ENCODE measurements at places on chromosomes 11 and 22.

GRCh38 chr11:10072841-10073240 lies 221.2 kb downstream of the SBF2 start:
- DNase-seq = no peak

GRCh38 chr11:1165256-1166041 lies 7.7 kb downstream of the MUC5AC start:
- DNase-seq = no peak

- DNase-seq = no peak
Measured at GRCh38 chr11:104556606-104557301, 341.5 kb downstream of the CASP12 start.

- no peak for DNase-seq
Measured at GRCh38 chr22:22938672-22939587, 51.3 kb downstream of the IGLL5 start.

GRCh38 chr22:21984793-21985192 lies 2.2 kb upstream of the TOP3B start:
- DNase-seq = no peak

GRCh38 chr22:43749473-43749872 lies 62.6 kb downstream of the EFCAB6 start:
- DNase-seq = no peak

DNA sequence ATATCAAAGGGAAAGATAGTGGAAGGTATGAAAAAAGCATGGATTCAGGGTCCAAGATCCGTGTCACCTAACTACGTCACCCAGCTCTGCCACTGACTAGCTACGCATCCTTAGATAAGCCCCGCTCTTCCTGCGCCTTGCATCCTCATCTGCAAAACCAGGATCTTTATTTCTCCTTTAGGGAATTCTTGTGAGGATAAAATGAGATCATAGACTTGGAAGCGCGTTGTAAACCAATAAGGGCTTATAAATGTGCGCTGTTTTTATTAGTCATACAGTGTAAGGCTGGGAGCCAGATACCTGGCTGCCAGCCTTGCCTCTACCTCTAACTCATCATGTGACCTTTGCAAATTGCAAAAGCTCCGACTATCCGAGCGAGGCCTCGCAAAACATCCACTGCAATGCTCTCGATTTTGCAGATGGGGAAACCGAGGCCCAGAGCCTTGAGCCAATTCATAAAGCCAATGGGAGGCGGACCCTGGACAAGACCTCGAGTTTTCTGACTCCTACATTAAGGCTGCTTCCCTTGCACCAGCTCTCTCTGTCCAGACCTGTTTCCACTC lies 753 bp downstream of the PRPF19 start:
- peak; percentile 58 for DNase-seq

DNA sequence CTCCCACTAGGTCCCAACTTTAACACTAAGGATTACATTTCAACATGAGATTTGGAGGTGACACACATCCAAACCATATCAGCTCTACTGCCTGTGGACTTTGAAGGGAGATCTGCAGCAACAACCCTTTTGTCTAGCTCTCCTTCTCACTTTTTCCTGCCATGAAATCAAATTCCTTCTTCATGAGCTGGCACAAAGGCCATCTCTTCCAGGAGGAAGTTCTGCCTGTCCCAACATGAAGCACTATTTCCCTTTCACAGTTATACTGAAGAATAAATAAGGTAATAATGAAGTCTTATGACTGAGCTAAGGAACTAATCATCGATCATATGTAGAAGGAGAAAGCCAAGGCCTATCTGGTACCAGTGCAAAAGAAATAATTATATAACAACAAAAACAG lies 253.5 kb upstream of the TENM4 start:
- DNase-seq = no peak

GRCh38 chr11:88295028-88295427 lies 42.5 kb downstream of the CTSC start:
- no peak for DNase-seq

- no peak for DNase-seq
Measured at GRCh38 chr11:5092821-5093585, 23.6 kb downstream of the OR52E1 start.

DNA sequence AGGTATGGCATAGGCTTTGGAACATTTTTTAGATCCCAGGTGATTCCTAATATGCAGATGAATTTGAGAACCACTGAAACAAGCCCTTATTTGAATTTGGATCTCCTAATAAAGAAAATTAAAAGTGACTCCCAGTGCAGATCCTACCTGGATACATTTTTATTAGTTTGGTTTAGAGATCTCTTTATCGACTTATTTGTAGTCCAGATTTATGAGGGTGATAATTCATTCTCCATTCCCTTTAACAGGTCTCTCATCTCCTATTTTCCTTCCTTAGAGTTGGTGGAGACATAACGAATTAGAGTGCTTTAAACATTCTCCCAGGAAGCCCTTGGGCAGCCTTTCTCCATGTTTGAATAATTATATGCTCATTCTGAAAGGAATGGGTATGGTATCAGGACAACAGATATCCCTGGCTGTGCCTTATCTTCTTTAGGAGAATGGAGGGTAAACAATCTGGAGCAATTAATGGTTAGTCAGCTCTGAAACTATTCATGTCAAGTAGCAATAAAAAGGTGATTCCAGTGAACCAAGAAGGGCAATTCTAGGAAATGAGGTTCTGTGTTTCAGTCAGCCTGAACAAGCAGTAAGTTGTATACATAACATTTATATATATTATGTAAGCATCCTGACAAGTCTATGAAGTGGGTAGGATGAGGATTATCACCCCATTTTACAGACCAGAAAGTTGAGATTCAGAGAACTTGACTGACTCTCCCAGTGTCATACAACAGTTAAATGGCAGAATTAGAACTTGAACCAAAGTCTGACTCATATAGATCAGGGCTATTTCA lies 53.9 kb upstream of the RCE1 start:
- DNase-seq = no peak

- no peak for DNase-seq
Measured at GRCh38 chr11:100735949-100736675, 49.0 kb downstream of the ARHGAP42 start.

- DNase-seq = no peak
Measured at GRCh38 chr11:10026514-10026913, 267.5 kb downstream of the SBF2 start.

- no peak for DNase-seq
Measured at GRCh38 chr11:134372961-134373360, 39.1 kb downstream of the B3GAT1 start.

GRCh38 chr11:64858467-64859263 lies 14.2 kb upstream of the CDC42BPG start:
- peak; percentile 79 for DNase-seq
